ENCODE measurements at places on chromosomes 1 and 21.

DNA sequence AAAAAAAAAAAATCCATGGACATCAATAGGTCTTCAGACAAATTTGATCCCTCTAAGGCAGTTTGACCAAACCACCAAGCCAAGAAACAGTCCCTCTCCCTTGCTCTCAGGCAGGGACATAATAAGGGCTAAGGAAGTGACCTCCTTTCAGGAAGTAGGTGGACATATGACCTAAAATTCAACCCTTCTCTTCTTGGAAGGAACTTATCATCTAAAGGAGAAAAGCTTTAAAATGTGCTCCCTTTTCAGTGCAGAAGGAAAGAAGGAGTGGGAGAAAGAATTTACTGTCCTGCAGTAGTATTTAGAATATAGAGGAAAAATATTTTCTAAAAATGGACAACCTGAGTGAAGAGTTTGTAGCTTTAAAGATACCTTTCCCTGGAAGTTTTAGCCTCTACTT, 118.1 kb downstream of the DTL start:
- no peak for DNase-seq

DNA sequence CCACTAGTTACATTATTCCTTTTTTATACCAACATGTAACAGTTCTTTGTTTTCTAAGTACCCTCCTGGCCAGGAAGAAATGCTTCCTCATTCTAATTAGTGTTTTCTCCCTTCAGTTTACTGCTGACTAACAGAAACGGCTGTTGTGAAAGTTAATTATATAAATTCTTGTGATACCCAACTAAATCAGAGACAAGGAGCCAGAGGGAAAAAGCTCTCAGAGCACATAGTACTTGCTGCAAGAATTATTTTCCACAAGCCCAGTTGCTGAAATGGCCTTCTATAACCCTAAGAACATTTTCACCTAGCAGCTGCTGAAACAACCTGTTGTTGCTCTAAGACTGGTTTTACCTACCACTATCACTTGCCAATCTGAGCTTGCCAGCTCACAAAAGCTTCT, 82.4 kb downstream of the FAF1 start:
- no peak for DNase-seq

DNA sequence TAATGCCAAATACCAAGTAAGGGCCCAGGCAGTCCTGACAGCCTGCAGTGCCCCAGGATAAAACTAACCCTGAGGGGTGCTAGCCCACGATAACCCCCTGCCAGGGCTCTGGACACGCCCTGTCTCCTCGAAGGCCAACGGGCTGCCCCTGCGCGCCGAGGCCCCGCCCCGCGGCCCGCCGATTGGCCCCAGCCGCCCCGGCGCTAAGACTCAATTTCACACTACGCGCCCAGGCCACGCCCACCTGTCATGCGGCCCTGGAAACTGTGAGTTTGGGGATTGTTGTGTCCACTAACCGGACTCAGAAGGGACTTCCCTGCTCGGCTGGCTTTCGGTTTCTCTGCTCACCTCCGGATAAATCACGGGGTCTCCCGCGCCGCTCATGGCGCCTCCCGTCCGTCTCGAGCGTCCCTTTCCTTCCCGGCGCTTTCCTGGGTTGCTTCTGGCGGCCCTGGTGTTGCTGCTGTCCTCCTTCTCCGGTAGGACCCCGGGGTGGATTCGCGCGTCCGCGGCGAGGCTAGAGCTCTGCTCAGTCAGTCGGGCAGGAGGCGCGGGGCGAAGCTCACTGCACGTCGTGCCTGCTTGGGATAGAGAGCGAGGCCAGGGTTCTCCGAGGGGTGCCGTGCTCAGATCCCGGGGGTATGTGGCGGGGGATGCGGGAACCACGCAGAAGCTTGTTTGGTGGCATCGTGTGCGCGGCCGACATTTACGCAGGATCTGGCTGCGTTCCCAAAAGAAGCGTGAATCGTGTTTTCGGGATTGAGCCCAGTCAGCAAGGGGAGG, at the start of gene CR1L:
Gene CR1L, plus strand, starts transcription at position 282 of the 783 bp plus-strand sequence. Its CDS starts 101 bp downstream, at position 383.
- no peak for DNase-seq

GRCh38 chr1:198929961-198930599, 291.2 kb downstream of the PTPRC start:
- DNase-seq = peak; percentile 18

GRCh38 chr1:66452982-66453381, 81.0 kb upstream of the SGIP1 start:
- DNase-seq = no peak
